Vein endothelial cell (primary cell): ENCODE measurements at places on chromosomes 6 and 20. TPM values are rescaled to one million over a fixed set of nuclear protein-coding genes. Genes with fewer than 3 reads are reported as not detected.

MEI4 gene
- total RNA-seq = under 0.01 TPM in 2 replicates

BHLHE23 gene
- not detected in 2 replicates for total RNA-seq

STMND1 gene
- total RNA-seq = not detected in 2 replicates

SLC16A10 gene
- not detected in 2 replicates for total RNA-seq

ID4 gene
- not detected in 2 replicates for total RNA-seq

KCNK16 gene
- not detected in 2 replicates for total RNA-seq

RAD21L1 gene
- total RNA-seq = not detected in 2 replicates

WFDC11 gene
- total RNA-seq = not detected in 2 replicates

GSTA4 gene
- total RNA-seq = 13.7 and 14.9 TPM in 2 replicates

ZMYND8 gene
- 73.2 and 102 TPM in 2 replicates for total RNA-seq

KCNK15 gene
- not detected in 2 replicates for total RNA-seq

PSORS1C1 gene
- 4.0 and 8.5 TPM in 2 replicates for total RNA-seq

SEC23B gene
- 37.1 and 38.2 TPM in 2 replicates for total RNA-seq

MCM8 gene
- total RNA-seq = 5.9 and 9.2 TPM in 2 replicates

ATP9A gene
- 33.3 and 40.5 TPM in 2 replicates for total RNA-seq

IP6K3 gene
- not detected in 2 replicates for total RNA-seq

CLIC5 gene
- total RNA-seq = under 0.01 and 0.19 TPM in 2 replicates

PAK5 gene
- total RNA-seq = not detected in 2 replicates

RFX6 gene
- not detected in 2 replicates for total RNA-seq

RAB44 gene
- total RNA-seq = under 0.01 TPM in 1 of 2 replicates, not detected in the other

MBOAT1 gene
- 2.3 and 3.3 TPM in 2 replicates for total RNA-seq

VSTM2L gene
- 0.29 and 0.33 TPM in 2 replicates for total RNA-seq

LKAAEAR1 gene
- total RNA-seq = 0.33 TPM in 1 of 2 replicates, not detected in the other

GGTLC1 gene
- total RNA-seq = not detected in 2 replicates

C20orf202 gene
- total RNA-seq = 0.33 TPM in 1 of 2 replicates, not detected in the other

GSTA3 gene
- total RNA-seq = not detected in 2 replicates

TSBP1 gene
- not detected in 2 replicates for total RNA-seq

DSTN gene
- 208 and 240 TPM in 2 replicates for total RNA-seq

ADGRF4 gene
- not detected in 2 replicates for total RNA-seq

ATXN1 gene
- total RNA-seq = 22.2 and 31.4 TPM in 2 replicates

YIPF3 gene
- total RNA-seq = 131 and 133 TPM in 2 replicates

DDX43 gene
- total RNA-seq = 2.0 and 2.9 TPM in 2 replicates
